Tibial nerve (tissue), 4 donors: ENCODE measurements at places on chromosomes 12 and 14. TPM values are rescaled to one million over a fixed set of nuclear protein-coding genes. Genes with fewer than 3 reads are reported as not detected.

GRCh38 chr14:84533791-84534190 is 996.2 kb upstream of the FLRT2 start:
- no peaks in the 10 kb centered on the region for H3K27me3 ChIP-seq
- no peaks in the 10 kb centered on the region for H3K4me1 ChIP-seq
- no peak overlapping the region for H3K27ac ChIP-seq
- no peak overlapping the region for H3K4me3 ChIP-seq

Gene TMEM233
- total RNA-seq = 0.22 TPM

Gene CLEC4D
- total RNA-seq = 3.6 TPM

Gene BEGAIN
- 9.6 TPM for total RNA-seq

Gene MGP
- 759 TPM for total RNA-seq

GRCh38 chr12:28278499-28278898 is 88.2 kb downstream of the CCDC91 start:
- H3K4me1 ChIP-seq = no peaks in the 10 kb centered on the region
- no peaks in the 10 kb centered on the region for H3K27me3 ChIP-seq
- H3K4me3 ChIP-seq = no peak overlapping the region
- peaks cover 13% of the 10 kb centered on the region for H3K36me3 ChIP-seq
- DNase-seq = no peak

- H3K27ac ChIP-seq = no peak overlapping the region
- DNase-seq = no peak
- no peaks in the 10 kb centered on the region for H3K36me3 ChIP-seq
- no peaks in the 10 kb centered on the region for H3K27me3 ChIP-seq
- peaks cover 51% of the 10 kb centered on the region for H3K4me1 ChIP-seq
- H3K4me3 ChIP-seq = no peak overlapping the region
Observed at GRCh38 chr14:68440820-68441219, 352.0 kb downstream of the ZFP36L1 start.

Gene LMO3
- 26.6 TPM for total RNA-seq

Gene ASCL1
- total RNA-seq = not detected

DNA sequence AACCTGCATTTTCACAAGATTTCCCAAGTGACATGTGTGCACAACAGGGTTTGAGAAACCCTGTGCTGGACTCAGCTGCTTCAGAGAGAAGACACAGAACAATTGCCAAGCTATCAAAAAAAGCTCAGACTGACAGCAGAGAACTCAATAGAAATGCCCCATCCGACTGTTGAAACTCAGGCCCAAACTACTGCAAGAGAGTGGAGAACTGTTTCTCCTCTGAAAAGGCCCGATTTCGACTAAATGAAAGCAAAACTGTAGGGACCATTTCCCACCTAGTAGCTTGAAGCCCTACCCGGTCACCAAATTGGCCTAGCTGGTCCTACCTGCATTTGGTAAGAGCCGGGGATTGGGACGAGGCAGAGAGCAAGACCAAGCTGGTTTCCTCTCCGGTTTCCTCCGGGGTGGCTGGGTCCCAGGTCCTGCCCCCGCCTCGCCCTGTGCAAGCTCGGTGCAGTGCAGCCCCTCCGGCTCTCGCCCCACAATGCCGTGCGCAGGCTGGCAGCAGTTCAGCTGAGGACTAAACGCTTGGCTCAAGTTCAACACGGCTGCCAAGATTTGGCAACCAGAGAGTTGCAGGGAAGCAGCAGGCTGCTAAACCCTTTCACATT is 1180.6 kb downstream of the VRK1 start:
- H3K4me3 ChIP-seq = peak overlapping the region; percentile 28
- H3K27me3 ChIP-seq = no peaks in the 10 kb centered on the region
- H3K36me3 ChIP-seq = no peaks in the 10 kb centered on the region
- no peaks in the 10 kb centered on the region for H3K4me1 ChIP-seq
- H3K27ac ChIP-seq = peak overlapping the region; percentile 70
- peak; percentile 18 for DNase-seq

- H3K27me3 ChIP-seq = no peaks in the 10 kb centered on the region
- H3K27ac ChIP-seq = peak overlapping the region; percentile 24
- DNase-seq = peak; percentile 20
- no peak overlapping the region for H3K4me3 ChIP-seq
Observed at GRCh38 chr12:47967461-47968321, 4.3 kb downstream of the TMEM106C start.

DNA sequence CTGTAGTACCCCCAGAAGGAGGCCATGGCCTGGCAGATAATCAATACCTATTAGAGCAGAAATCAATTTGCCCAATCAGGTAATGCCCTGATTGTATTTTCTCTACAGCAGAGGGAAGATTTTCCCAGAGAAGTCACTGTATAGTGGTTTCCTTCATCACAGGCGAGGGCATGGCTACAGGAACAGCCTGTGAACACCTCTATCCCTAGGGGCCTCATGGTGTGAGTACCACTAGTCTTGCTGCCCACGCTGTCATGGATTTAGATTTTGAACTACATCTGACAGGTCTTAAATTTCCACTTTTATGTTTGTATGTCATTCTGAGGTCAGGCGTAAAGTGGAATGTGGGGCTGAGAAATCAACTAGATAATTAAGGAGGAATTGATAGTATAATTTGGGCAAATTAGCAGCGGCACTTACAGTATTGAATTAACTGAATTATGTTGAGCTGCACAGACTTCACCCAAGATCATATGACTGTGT is 42.4 kb upstream of the STXBP6 start:
- H3K36me3 ChIP-seq = no peaks in the 10 kb centered on the region
- no peak overlapping the region for H3K27ac ChIP-seq
- no peak for DNase-seq
- no peak overlapping the region for H3K4me3 ChIP-seq
- no peaks in the 10 kb centered on the region for H3K27me3 ChIP-seq

Gene SDR9C7
- total RNA-seq = not detected

- no peak overlapping the region for H3K27ac ChIP-seq
- H3K4me3 ChIP-seq = no peak overlapping the region
- H3K4me1 ChIP-seq = no peaks in the 10 kb centered on the region
- H3K36me3 ChIP-seq = no peaks in the 10 kb centered on the region
- H3K27me3 ChIP-seq = no peaks in the 10 kb centered on the region
Observed at GRCh38 chr12:62621101-62621638, 154.5 kb downstream of the MON2 start.

GRCh38 chr14:65904988-65905387 is 492.5 kb downstream of the FUT8 start:
- no peak overlapping the region for H3K4me3 ChIP-seq
- DNase-seq = no peak
- H3K4me1 ChIP-seq = no peaks in the 10 kb centered on the region
- no peaks in the 10 kb centered on the region for H3K27me3 ChIP-seq
- no peak overlapping the region for H3K27ac ChIP-seq

DNA sequence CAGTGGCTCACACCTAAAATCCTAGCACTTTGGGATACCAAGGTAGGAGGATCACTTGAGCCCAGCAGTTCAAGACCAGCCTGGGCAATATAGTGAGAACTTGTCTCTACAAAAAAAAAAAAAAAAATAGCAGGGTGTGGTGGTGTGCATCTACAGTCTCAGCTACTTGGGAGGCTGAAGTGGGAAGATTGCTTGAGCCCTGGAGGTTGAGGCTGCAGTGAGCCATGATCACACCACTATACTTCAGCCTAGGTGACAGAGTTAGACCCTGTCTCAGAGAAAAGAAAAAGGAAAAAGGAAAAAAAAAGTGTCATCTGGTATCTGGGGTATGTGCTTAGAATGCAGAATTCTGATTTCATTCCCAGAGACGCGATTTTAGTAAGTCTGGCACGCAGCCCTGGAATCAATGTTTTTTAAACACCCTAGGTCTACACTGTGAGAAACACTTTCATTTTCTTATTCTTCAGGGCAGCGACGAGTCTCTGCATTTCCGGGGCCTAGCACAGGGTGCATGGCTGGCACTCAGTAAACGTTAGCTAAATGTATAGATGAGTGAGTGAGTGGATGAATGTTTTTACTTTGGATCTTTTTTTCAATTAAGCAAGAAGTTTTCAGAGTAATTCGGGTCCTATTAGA is 243.8 kb upstream of the PWP1 start:
- no peak for DNase-seq
- no peaks in the 10 kb centered on the region for H3K36me3 ChIP-seq
- peak overlapping the region; percentile 10 for H3K4me3 ChIP-seq
- H3K4me1 ChIP-seq = no peaks in the 10 kb centered on the region
- H3K27me3 ChIP-seq = no peaks in the 10 kb centered on the region

DNA sequence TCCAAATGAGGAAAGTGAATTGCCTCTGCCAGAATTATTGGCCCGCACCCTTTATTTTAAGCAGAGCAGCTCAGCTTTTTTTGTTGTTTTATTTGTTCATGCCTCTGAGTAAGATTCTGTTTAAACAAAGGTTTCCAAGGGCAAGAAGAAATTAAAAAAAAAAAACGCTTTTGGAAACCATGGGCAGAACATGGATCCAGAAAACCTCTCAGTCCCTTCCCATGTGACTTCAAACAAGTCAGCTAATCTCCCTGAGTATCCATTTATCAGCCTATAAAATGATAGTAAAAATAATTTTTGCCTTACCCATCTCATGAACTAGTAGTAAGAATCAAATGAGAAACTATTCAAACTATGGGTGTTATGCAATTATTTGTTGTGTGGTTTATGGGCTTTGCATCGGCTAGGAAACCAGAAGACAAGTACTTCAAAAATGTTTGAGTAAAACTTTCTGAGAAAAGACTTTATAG is 27.6 kb downstream of the KITLG start:
- no peaks in the 10 kb centered on the region for H3K27me3 ChIP-seq
- no peak for DNase-seq
